ENCODE measurements at places on chromosomes 16 and 17. TPM values are rescaled to one million over a fixed set of nuclear protein-coding genes. Genes with fewer than 3 reads are reported as not detected.

- no peak for DNase-seq
Measured at GRCh38 chr17:35705705-35706104, 25.7 kb upstream of the RASL10B start.

DNA sequence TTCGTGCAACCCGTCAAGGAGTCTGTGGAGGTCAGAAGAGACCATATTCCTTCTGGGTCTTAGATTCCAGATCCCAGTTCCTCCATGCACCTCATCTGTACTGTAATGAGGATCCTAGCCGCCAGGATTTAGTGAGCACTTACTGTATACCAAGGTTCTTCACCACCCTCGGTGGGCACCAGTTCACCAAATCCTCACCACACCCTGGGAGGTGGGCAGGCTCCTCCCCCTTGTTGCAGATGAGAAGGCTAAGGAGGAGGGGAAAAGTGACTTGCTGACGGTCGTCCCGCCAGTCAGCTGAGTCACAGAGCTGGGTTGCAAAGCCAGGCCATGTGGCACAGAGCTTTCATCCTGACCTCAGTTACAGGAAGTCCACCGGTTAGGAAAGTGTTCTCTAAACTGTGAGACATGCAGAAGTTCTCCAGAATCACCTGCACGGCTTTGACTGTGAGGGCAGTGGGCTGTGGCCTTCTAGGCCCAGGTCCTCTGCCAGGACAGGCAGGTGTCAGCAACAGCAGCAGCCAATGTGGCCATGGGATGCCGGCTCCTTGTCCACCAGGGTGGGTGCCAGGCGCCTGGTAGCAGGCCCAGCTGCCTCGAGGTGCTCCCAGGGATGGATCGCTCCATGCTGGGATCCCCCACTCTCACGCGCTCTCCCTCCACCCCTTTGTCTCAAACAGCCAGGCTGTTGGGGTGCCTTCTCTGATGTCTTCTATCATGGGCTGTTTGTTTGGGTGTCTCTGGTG, 240.3 kb upstream of the GSE1 start:
- no peak for DNase-seq

DNA sequence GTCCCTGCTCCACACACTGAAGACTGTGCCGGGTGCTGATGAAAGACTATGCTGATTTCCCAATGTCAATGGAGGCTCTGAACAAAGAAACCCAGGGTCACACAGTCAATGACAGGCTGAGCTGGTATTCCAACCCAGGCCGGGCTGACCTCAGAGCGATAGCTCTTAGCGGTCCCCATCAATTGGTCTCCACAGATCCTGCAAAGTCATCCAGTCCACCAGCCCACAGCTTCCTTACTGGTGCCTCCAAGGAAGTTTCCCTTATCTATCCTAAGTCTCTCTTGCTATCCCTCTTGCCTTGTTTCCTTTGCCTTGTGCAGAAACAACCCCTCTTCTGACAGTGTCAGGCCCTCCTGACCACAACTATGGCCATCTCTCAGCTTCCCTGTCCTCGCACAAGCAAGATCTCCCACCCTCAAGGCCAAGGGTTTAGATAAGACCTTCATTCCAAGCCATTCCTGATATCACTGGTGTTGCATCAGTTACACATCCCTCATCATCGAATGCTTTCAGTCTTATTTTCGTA, 52.7 kb upstream of the KSR1 start:
- DNase-seq, result no peak

ADPRM gene
- 16.3 TPM for total RNA-seq

PDIA2 gene
- total RNA-seq, result 1.1 TPM

LRRC37A gene
- 2.5 TPM for total RNA-seq

GRCh38 chr16:17607609-17608008, 136.8 kb upstream of the XYLT1 start:
- DNase-seq, result no peak

PIPOX gene
- 0.20 TPM for total RNA-seq

CHD9NB gene
- 3.6 TPM for total RNA-seq

All from skin of body (tissue), 3 donors.